Fibroblast of the conjunctiva (primary cell): ENCODE measurements at places on chromosomes 13 and 19.

DNA sequence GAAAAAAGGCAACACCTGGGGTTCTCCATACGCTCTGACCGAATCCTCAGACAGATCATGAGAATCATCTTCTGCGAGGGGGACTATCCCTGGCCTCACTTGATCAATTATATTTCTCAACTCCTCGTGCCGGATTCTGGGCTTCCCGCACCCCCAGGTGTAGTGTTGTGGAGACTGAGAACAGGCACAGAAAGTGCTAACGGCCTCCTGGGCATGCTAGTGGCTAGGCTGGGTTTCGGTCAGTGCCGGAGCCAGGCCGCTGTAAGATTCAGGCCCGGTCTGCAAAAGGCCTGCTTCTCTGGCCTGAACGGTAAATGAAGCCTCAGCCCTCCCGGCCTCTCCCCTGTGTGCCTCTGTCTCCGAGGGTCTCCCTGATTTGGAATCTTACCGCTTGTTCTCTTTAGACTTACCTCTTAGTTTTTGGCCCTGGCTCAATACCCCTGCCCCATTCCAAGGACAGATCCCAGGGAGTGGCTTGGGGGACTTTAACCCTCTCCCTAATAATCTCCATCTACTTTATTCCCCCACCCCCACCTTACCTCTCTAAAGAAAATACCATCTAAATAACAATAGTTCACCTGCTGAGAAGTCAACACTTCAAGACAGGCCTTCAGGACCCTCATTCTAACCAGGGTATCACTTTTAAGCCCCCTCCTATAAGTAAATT lies 79.0 kb upstream of the MEDAG start:
- DNase-seq, result no peak

DNA sequence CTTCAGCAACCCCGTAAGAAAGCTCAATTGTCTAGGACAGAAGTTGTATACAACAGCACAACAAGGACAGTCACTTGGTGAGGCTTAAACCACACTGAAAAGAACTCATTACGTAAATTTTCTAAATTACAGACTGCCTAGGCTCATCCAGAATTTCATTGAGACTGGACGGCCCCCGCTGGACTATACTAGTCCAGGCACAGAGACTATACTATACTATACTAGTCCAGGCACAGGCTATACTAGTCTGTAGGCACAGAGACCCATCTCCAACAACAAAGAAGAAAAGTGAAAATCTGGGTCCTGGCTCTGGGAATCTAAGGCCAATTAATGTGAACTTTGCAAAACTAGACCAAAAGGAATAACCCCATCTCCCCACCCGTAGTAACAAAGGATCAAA lies 700 bp downstream of the ZNF816 start:
- DNase-seq, result no peak

DNA sequence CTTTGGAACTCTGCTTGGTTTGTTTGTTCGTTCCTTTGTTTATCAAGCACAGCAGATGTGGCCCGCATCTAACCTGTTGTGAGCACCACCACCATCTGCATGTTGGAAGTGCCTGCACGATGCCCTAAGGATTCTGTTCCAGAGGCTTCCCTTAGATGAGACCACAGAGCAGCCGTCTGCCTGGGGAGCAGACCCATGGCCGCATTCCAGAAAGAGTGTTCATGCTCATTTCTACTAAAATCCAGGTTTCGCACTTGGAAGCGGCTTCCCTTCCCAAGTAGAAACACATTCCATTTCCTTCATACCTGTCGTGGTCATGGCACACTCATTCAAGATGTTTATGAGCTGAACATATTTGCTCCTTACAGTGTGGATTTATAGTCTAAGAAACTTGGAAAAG lies 27.2 kb downstream of the COL4A2 start:
- DNase-seq, result no peak

DNA sequence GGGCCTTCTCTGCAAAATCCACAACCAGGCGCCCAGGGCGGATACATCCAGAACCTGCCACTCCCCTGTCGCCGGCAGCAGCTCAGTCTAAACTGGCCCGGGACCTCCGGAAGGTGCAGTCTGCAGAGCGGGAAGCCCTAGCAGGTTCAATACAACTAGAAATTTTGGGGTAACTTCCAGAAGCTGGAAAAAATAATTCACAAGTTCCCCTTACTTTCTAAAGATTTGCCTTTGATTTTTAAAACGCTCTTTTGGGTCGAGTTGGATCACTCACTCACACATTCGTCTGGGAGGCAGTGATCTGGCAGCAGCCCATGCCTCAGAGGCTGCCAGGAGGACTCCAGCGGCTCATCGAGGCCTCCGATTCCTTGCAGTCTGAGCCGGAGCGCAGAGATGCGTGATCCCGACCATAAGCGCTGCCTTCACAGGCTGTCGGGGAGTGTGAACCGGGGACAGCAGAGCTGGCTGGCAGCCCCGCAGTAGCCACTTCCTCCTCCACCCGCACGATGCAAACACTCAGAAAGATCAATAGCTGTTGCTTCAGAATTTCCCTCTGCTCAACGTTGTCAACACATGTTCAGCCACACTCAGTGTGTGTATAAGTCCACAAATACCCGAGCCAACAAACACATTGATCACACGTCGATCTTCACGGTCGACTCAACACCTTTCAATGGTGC lies 35.6 kb upstream of the ZNF507 start:
- no peak for DNase-seq

- DNase-seq, result peak; percentile 74
Measured at GRCh38 chr19:42345191-42345812, 19.9 kb downstream of the MEGF8 start.

DNA sequence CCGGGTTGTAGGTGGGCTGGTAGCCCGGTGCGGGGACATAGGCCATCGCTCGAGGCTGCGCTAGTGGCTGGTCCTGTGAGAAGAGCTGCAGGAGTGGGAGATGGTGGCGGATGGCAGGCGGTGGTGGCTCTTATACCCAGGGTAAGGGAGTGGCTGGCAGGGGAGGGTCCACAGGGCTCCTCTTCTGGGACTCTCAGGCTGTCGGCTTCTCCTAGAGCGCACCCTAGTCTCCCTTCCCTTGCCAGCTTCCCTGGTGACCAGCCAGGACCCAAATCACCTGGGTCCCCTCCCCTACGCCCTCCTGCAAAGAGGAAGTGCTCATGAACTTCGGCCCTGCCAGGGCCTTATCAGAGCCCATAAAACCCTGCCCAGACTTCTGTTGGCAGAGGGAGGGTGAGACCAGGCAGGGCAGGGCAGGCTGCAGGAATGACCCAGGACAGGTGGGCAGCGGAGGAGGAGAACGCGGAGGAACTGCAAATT lies at the start of gene LGALS4:
LGALS4 (minus strand) TSS at position 105 of the 480 bp plus-strand sequence; CDS start at position 46, 59 bp downstream.
- DNase-seq, result no peak

DNA sequence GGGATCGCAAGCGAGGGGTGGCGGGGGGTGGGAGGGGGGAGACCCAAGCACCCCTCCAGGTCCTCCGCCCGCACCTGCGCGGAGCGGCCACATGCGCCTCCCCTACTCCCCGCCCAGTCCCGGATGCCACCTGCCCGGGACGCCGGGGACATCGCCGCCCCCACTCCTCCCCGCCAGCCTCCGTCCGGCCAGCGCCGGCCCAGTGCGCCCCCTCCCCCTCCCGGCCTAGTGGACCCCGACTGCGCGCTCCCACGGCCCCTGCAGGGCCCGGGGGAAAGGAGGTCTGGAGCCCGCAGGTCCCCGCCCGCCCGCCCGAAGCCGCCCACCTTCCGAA lies 263 bp downstream of the RHPN2 start:
- DNase-seq, result no peak

DNA sequence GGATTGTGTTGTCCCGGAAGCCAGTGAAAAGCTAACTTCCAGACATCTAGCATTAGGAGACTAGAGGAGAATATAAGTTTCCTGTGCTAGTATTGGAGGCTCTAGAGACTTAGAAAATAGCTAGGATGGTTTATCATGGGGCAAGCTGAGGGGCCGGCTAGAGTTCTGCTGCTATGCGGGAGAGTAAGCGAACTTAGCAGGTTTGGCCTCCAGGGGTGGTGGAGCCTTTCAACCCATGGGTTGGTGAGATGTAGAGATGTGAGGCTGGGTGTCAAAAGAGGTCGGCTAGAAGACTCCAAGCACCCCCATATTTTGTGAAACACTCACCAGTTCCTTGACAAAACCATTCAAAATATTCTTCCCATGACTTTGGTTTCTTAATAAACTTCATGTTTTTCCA lies 4.4 kb downstream of the SULT2A1 start:
- no peak for DNase-seq

GRCh38 chr19:49551531-49551930 lies 23.7 kb downstream of the RCN3 start:
- no peak for DNase-seq

DNA sequence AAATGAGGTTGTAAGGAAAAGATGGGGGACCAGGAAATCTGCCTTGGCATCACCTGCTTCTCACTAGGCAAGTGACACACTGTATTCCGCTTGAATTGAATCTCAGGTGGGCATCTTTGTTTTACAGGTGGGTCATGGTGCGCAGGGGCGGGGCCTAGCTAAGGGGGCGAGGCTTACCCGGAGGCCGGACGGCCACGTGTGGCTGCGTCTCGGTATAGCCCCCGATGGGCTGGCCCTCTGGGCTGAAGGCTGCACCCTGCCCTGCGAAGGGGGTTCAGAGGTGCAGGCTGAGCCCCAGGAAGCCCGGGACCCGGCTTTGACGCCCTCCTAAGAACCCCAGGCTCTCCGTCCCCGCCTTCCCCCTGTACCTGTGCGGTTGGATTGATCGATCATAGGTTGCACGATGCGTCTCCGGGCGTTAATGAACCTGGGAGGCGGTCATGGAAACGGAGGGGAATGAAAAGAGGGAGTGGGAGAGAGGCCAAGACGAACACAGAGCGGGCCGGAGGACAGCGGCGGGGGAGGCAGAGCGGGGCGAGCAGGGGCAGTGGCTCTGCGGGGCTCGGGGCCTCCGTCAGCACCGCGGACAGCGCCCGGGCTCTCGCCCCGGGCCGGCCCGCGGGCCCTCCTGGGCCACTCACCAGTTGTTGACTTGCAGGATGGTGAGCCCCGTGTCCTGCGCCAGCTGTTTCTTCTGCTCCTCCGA lies 12.5 kb downstream of the MEIS3 start:
- DNase-seq, result no peak

- DNase-seq, result no peak
Measured at GRCh38 chr19:6686628-6686975, 16.6 kb upstream of the TNFSF14 start.

GRCh38 chr13:101489643-101490405 lies 37.3 kb downstream of the ITGBL1 start:
- no peak for DNase-seq

DNA sequence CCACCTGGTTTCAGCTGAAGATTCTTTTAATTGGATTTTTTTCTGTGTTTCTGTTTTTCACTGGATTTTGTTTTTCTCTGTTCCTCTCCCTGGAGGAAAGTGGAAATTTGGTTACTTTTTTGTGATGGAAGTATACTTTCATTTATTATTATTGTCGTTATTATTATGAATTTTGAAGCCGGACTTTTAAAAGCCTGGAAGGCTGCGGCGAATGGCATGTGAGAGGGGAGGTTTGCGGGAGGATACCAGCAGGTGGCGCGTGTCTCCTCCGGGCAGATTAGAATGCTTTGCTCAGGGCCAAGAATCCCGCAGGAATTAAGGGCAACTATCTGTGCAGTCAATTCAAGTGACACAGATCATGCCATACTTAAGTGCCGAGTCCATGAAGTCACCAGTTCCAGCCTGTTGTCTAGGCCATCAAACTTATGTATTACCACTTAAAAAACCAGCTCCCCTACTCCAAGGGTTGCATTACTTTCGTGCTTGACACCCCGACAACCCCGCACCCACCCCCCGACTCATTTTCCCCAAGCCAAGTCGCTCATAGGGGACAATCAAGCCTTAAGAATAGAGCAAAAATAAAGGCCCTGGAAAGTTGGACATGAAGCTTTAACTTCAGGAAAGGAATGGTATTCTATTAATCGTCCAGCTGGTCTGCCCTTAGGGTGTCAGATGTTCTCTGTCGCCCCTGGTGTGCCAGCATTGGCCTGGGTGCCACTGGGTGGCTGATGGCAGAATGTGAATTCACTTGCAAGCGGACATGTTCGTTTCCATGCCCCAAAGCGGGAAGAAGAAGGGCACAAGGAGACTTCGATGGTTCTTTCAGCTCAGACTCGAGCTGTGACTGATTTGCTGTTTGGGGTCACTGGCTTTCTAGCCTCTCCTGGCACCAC lies 1.3 kb upstream of the LRCH1 start:
- no peak for DNase-seq

DNA sequence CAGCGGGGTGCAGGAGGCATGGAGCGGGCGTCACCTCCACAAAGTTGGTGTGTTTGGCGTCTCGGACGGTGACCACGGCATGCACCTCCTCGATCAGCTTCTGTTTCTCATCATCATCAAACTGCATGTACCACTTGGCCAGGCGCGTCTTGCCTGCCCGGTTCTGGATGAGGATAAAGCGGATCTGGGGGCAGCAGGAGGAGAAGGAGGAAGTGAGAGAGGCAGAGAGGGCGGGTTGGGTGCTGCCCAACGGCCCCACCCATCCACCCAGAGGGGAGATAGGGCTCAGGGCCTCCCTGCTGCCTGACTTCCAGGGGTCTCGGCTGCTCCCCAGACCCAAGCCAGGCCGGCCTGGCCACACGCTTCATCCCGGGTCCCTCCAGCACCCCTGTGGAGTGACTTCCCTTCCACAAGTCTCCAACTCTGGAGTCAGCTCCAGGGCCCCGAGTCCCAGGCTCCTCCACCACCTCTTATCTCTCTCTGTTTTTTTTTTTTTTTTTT lies 4.6 kb downstream of the AP2S1 start:
- no peak for DNase-seq
